NCI-H2107 (cell line): ENCODE measurements at places on chromosomes 2 and 18.

DNA sequence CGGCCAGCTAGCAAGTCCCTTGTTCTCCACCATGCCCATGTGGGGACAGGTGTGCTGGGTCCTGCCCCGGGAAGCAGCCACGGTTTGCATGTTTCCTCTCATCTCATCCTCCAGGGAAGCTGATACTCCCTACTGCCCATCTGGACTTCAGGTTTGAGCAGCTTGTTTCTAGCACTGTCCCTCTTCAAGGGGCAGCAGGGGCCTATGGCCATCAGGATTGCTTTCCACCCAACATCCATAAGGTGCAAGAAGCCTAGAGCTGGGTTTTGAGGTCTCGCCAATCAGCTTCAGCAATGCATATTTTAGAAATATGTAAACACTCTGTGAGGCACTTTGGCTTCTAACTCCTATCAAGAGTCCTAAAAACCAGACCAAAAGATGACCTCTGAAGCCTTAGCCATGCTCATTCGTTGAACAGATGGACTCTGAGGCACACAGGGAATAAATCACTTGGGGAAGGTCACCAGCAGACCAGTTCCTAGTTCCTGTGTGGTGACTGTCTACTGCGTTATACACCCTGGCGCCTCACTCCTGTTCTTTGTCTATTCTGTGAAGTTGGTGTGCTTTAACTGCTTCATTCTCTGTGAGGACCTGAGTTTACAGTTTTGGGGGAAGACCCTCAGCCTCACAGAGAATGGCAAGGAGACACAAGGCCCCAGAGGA, 192.6 kb upstream of the TWIST2 start:
- DNase-seq: no peak

GRCh38 chr2:241003047-241003360, 4.6 kb downstream of the SNED1 start:
- DNase-seq: no peak

- no peak for DNase-seq
Observed at GRCh38 chr2:146207901-146208300, 1636.9 kb upstream of the ACVR2A start.

- DNase-seq: no peak
Observed at GRCh38 chr18:63480476-63480875, 3.7 kb downstream of the SERPINB5 start.

- DNase-seq: no peak
Observed at GRCh38 chr2:112666761-112667122, 21.0 kb downstream of the SLC20A1 start.

GRCh38 chr2:44285174-44285573, 9.9 kb downstream of the SLC3A1 start:
- DNase-seq: no peak

DNA sequence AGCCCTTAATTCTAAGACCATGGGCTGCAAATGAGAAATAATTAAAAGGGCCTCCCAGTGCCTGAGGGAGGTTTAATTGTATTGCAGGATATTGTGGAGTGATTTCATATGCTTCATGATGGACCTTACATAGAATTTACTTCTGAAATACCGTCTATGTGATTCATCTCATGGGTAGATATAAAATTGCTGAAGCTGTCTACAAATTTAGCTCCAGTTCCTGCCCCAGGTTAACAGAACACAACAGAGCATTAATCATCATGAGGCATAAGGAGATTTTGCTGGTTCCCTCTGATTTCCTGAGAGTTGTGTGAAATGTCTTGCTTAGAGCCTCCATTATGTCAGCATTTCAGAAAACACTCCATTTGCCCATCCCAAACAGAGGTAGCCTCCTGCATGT, 770 bp downstream of the UPP2 start:
- no peak for DNase-seq

DNA sequence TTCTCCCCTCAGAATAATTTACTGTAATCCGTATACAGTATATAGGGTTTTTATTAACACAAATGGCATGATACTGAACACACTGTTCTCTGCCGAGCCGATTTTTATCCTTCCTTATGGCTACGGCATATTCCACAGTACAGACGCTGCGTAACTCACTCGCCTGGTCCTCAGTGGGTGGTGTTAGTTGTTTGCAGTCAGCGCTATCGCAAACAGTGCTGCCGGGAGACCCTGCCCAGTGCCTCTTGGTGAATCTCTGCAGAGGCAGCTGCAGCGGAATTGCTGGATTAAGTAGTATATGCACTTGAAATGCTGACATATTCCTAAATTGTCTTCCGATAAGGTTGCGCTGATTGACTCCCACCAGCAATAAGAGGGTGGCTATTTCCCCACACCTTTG, 73.9 kb downstream of the MARCO start:
- DNase-seq: no peak

- no peak for DNase-seq
Observed at GRCh38 chr18:24995056-24995455, 356.9 kb downstream of the ZNF521 start.

GRCh38 chr18:14940735-14941134, 192.8 kb downstream of the ANKRD30B start:
- DNase-seq: no peak

GRCh38 chr2:126836761-126837679, 61.7 kb upstream of the TEX51 start:
- DNase-seq: no peak

GRCh38 chr2:27009083-27009482, 23.7 kb upstream of the TMEM214 start:
- DNase-seq: no peak

- no peak for DNase-seq
Observed at GRCh38 chr2:86468162-86469033, 27.2 kb downstream of the KDM3A start.

DNA sequence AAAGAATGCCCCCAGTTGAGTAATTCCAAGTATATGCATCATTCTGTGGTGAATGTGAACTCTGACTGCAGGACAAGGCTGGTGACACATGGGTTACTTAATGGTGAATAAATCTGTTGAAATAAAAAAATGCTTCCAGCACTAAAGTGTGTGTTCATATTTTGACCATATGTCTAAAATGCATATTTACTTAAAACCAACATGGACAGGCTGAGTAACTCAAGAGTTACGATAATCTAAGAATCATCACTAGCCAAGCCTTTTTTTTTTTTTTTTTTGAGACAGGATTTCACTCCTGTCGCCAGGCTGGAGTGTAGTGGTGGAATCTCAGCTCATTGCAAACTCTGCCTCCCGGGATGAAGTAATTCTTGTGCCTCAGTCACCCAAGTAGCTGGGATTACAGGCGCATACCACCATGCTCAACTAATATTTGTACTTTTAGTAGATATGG, 47.1 kb upstream of the CCBE1 start:
- DNase-seq: no peak

DNA sequence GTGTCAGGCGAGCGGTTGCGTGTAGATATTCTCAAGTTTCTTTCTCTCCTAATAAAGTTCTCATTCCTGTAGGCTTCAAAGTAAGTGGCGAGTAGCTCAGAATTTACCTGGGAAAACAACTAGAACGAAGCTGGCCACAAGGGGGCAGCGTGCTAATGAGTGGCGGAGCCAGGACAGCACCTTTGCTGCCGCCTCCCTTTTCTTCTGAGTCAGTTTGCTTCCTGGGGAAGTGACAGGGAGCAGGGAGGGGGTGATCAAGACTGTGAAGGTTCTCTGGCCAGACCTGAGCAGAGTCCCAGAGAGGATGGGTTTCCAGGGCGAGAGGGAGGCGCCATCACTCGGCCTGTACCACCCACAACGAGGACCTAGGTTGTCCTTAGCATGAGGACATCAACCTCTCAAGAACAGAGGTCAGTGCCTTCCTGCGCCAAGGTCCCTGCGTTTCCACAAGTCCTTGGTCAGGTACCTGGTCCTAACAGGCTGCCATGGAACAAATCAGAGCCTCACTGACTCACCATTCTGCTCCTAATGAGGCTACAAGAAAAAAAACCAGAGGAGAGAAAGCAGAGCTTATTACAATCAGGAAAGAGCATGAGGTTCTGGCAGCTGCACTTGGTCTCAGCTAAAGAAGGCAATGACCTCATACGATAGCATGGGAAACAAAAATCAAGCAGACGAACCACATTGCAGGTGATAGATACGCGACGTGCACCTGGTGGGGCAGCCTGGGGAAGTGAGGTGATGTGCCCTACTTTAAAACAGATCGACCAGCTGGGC, 98.7 kb downstream of the PLB1 start:
- DNase-seq: peak; percentile 66

GRCh38 chr2:222796413-222797103, 64.3 kb upstream of the ACSL3 start:
- no peak for DNase-seq

DNA sequence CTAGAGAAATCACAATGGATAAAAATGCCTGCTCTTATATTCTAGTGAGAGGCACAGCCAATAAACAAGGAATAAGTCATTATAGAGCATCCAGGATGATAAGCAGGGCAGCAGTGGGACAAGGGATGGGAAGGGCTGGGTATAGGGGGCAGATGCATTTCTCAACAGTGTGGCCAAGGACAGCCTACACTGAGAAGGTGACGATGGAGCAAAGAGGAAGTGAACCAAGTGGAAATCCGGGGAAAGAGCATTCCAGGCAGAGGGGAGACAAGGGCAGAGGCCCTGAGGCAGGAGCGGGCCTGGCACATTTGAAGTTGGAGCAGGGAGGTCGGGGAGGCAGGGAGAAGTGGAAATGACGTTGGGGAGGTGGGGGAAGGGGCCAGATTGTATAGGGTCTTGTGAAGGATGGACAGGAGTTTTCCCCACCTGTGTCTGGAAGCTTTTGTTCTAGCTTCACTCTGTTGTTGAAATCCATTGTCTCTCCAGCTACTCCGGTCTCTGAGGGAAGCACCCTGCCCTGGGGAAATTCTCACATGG, 17.6 kb downstream of the TMEM177 start:
- DNase-seq: no peak
